ENCODE measurements at places on chromosomes 1 and 21.

DNA sequence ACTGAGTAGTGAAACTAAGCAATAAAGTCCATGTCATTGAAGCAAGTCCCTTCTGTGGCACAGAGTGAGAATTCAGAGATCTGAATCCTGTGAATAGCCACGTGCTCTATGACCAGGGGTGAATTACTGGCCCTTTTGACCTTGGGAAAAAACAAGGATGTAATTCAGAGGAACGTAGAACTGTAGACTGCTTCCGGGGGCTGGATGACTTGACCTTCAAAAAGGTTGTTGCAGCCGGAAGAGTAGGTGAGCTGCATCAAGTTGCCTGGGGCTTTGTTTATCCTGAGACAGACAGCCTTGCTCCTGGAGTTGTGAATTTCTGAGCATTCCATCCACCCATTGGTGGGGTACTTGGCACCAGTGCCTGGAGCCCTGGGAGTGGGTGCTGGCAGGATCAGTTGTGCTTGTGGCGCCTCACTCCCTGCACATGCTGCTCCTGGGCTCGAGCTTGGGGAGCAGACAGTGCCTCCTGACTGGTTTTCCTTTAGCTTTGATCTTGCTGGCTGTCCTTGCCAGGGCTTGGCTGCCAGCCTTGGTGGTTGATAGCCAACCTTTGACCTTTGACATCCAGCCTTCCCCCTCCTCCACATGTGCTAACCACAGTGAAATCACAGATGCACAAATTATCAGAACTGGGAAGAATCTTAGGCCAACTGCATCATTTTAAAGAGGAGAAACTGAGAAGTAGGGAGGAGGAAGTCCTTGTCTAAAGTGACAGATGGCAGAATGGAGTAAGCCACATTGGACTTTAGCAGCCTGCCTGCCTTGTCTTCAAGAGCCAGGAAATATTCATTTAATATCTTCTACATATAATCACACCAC lies 16.2 kb upstream of the MYOG start:
- no peak for DNase-seq

GRCh38 chr1:35210321-35211119 lies 17.6 kb upstream of the SFPQ start:
- DNase-seq, result no peak

- DNase-seq, result no peak
Measured at GRCh38 chr1:168879896-168880734, 151.1 kb upstream of the DPT start.

DNA sequence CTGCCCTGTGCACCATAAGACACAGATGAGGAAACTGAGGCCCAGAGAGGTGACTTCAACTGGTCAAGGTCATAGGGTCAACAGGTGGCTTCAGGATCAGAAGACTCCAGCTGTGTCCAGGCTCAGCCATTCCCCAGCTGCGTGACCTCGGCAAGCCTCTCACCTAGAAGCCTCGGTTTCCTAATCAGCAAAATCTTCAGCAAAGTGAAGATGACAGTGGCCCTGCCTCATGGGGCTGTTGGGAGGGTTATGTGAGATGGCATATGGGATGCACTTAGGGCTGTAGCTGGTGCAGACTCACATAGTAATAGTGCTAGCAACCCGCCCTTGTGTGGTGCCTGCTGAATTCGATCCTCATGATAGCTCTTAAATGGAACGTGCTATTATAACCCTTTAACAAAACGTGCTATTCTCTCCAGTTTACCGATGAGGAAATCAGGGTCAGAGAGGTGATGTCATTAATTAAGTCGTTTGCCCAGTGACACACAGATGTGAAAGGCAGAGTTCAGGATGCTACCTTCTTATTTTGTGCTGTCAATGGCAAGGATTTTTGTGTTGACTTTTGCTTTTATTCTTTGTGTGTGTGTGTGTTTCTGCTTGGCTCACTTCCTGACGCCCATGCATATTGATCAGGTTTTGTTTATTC lies 472.9 kb downstream of the MATN1 start:
- DNase-seq, result no peak

- DNase-seq, result no peak
Measured at GRCh38 chr1:50591598-50591997, 168.4 kb upstream of the DMRTA2 start.

DNA sequence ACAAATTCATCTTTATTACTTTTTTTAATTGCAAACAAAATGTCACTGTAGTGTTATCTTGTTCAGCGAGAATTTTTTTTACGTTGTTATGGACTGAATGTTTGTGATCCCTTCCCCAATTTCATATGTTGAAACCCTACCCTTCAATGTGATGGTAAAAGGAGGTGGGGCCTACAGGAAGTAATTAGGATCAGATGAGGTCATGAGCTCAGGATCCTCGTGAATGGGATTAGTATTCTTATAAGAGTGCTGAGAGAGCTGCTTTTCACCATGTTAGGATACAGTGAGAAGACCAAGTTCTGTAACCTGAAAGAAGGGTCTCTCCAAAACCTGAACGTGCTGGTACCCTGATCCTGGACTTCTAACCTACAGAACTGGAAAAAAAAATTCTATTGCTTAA lies 646.0 kb upstream of the TMPRSS15 start:
- no peak for DNase-seq

DNA sequence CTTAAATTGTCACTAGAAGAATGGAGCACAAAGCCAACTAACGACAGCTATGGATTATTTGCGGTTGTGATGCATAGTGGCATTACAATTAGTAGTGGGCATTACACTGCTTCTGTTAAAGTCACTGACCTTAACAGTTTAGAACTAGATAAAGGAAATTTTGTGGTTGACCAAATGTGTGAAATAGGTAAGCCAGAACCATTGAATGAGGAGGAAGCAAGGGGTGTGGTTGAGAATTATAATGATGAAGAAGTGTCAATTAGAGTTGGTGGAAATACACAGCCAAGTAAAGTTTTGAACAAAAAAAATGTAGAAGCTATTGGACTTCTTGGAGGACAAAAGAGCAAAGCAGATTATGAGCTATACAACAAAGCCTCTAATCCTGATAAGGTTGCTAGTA lies 13.5 kb downstream of the USP1 start:
- DNase-seq, result no peak

GRCh38 chr1:27528818-27529703 lies 39.1 kb upstream of the WASF2 start:
- no peak for DNase-seq

DNA sequence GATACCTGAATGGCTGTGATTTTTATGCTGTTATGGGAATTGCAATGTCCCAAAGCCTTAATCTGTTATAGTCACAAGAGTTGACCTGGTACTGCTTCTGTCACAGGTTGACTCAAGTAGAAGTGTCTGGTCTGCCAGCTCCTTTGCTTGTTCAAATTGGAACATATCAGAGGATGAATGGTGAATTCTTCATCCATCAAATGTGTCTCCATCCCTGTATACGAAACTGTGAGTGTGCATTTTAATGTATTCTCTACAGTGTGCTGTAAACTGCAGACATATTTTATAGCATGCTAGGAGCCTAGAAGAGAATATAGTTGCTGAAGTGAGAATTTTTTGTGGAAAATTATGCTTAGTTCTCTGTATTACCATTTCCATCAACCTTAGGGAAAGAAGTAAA lies 608.4 kb downstream of the AMY1C start:
- DNase-seq, result no peak

Data from stimulated activated CD4-positive, alpha-beta T cell treated with anti-CD3 and anti-CD28 coated beads, Interleukin-12 subunit alpha, Interleukin-12 subunit beta, amount 100 ng/mL, for 24 hours (primary cell).